Stimulated activated CD8-positive, alpha-beta memory T cell treated with anti-CD3 and anti-CD28 coated beads, Interleukin-12 subunit alpha, Interleukin-12 subunit beta, amount 100 ng/mL, for 1 hour (primary cell): ENCODE measurements at places on chromosomes 6 and 20.

DNA sequence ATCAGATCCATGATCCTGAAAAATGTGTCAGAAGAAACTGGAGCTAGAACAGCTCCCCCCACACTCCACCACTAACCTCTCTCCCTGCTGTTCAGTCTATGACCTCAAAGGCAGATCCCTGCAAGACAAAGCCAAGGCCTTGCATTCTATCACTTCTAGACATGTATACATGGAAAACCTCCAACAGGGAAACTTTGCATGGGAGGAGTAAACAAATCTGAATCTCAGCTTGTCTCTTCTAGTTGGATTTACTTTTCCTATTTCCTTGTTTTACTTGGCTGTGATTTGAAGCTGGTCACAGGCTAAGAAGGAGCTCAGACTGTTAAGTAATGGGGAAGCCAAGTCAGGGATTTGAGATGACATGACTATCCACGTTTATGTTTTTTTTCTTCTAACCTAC lies 456.8 kb upstream of the CHD6 start:
- DNase-seq: no peak

GRCh38 chr20:62768551-62769287 lies 27.6 kb upstream of the MRGBP start:
- no peak for DNase-seq

DNA sequence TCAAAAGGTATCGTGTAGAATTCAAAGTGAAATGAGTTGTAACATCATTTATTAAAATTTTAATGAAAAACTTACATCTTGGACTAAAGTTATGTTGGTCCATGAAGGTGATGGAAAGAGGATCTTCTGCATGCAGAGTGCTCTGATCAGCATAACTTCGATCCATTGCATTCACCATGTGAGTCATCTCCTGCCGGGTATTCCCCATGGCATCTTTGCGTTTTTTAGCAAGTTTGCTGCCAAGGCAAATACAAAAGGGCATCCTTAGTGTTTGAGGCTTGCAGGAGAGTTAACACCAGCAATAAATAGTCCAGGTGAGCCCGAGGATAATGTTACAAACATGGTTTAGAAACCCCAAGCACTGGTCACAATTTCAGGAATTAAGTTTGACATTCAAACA lies 104.2 kb upstream of the THEMIS start:
- DNase-seq: no peak

DNA sequence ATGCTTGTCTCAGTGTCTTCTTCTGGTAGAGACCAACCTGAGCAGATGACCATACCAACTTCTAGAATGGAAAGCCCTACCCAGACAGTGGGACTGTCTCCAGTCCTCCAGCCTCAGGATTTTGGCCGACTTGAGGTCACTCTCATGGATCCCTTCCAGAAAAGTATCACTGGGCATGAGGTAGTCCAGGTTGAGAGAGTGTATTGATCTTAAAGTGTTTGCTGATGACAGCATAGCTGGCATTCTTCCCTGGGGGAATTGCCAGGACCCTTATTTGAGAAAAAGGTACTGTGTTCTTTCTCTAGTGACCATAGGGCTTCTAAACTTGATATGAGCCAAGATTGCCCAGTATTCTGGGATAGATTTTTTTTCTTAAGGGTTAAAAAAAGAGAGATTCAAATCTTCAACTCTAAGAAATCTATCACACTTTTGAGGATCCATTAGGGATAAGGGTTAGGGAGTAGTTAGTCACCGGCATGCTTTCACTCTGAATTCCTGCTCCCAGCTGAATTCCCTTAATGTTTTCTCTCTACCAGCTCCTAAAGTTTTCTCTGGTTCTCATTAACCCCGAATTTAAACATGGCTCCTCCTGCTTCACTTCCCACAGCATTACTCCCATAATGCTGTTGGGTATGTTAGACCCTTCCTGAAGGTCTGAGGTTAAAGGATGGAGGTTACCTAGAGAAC lies 73.6 kb upstream of the FLRT3 start:
- no peak for DNase-seq

DNA sequence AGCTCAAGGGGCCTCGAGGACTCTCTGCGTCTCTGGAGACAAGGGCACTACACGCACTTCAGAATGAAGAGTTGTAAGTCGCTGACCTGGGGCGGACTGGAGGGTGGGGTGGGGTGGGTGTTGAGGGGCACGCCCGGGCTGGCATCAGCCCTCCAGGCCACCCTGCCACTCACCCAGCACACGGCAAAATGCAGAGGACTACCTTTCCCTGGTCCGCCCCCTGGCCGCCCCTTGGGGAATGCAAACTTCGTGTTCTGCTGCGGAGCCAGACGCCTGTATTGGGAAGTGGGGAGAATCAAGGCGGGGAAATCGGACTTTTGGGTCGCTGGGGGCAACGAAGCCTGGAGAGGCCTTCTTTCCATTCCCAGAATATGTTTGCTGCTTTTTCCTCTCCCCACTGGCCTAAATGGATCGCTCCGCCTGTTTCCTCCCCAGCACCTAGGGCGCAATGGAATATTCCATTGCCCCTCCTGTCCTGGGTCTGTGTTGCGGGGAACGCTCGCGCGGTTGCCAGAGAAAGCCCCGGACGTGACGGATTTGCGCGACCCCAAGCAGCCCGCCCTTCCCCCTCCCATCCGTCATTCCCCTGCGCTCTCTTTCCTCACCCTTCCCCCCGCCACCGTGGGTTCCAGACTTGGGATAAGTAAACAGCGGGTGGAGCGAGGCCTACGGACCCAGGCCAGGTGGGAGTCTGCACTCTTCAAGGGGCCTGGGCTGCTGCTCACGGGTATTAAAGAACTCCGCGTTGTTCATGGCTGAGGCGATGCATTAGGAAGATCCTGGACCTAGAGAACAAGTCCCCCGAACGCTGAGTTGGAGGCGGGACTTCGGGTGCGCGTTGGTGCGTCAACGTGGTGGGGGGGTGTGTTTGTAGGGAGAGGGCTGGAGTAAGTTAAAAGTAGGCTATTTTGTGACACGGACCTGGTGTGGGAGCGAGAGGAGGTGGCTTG lies at the start of gene PPT2:
Gene PPT2, plus strand, starts transcription at position 578 of the 950 bp plus-strand sequence. CDS start 454 bp downstream, outside the sequence.
- DNase-seq: peak; percentile 69
